Central memory CD4-positive, alpha-beta T cell (primary cell): ENCODE measurements at places on chromosomes 11 and 22.

- DNase-seq = no peak
These were observed 1.4 kb downstream of the TNNI2 start for GRCh38 chr11:1839924-1840779.

- DNase-seq = no peak
These were observed 23.7 kb upstream of the BID start for GRCh38 chr22:17797721-17798559.

GRCh38 chr11:43546561-43547429, 133.7 kb upstream of the HSD17B12 start:
- DNase-seq = no peak

- no peak for DNase-seq
These were observed 62.0 kb upstream of the NECTIN1 start for GRCh38 chr11:119791047-119791446.

DNA sequence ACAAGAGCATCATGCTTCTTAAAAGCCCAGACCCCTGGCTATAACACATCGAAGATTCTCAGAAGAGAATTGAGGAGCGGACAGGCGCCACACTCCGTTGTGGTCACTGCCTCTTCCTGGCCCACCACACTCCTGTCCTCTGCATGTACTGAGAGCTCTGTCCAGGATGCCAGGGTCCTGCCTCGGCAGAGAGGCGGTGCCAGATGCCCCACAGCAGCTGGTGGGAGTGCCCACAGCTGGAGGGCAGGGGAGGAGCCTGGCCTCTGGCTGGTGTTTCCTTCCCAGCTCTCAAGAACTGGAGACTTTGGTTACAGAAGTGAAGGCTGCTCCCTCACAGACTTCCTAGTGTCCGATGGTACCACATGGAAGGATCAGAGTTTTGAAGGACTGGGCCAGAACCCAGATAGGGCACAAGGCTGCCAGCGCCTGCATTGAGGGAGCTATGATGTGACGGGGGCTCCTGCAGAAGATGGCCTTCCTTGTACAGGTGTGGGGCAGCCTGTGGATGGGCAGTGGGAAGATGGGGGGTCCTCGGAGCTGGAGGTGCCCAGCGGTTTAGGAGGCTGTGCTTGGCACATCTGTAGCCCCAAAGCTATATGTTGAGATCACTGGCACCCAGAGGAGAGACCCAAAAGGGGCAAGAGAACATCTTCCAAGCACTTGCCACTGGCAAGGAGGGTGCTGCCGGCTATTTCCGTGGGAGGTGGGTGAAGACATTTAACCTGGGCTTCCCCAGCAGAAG, 19.4 kb downstream of the RSPH14 start:
- no peak for DNase-seq

- no peak for DNase-seq
These were observed 3.5 kb upstream of the ASRGL1 start for GRCh38 chr11:62333768-62334167.

DNA sequence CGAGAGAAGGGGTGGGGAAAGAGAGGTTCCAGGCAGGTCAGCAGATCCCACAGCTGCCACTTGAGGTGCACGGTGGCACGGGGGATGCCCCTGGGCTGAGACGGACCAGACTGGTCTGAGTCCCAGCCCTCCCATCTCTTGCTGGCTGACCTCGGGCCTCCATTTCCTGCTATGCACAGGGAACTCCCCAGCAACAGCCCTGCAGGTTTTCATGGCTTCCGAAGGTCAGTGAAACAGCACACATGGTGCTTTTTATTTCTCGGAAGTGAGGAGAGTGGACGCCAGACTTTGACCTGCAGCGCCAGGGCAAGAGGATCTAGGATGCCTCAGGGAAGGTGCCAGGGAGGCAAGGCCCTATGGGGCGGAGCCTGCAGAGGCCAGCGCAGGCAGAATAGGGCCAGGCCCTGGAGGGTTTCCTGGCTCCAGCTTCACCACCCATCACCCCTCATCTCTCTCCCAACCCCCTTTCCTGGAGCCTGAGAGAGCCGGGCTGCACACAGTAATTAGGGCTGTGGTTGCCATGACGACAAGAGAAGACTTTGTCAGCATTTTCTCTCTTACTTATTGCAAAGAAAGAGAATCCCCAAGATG, 29.5 kb downstream of the SLC22A12 start:
- no peak for DNase-seq

DNA sequence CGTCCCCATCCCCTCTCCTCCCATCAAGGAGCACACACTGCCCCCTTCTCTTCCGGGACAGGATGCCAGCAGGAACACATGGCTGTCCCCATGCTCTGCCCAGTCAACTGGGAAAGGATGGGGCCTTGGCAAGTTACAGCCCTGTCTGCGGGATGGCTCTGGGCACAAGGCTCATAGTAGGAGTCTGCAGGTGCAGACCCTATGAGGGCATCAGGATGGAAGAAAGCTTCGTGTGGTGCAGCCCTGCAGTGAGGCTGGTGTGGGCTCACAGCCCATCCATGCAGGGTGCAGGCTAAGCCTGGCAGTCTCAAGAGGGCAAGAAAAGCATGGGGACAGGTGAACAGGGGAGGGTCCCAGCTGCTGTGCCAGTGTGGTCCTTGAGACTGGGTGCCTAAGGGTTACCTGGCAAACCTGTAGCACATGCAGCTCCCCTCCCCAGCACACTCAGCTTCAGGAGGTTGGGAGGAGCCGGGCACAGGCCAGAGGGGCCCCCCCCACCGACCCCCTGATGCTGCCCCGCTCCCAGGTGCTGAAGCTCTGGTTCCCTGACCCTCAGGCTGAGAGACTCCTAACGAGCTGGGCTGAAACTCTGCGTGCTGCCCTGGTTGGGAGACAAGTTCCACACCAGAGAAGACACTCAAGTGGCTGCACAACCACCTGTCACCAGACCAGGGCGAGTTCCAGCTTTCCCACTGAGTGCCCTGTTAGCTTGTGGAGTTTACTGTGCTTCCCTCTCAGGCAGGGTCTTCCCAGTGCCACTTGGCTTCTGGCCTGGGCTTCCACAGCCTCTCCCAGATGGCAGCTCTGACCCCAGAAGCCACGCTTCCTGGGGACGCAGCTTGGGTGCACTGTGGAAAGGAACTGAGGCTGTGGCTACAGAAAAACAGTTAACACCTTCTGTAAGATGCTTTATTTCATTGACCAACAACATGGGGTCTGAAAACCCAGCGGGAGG, 3.3 kb upstream of the SCARF2 start:
- no peak for DNase-seq

DNA sequence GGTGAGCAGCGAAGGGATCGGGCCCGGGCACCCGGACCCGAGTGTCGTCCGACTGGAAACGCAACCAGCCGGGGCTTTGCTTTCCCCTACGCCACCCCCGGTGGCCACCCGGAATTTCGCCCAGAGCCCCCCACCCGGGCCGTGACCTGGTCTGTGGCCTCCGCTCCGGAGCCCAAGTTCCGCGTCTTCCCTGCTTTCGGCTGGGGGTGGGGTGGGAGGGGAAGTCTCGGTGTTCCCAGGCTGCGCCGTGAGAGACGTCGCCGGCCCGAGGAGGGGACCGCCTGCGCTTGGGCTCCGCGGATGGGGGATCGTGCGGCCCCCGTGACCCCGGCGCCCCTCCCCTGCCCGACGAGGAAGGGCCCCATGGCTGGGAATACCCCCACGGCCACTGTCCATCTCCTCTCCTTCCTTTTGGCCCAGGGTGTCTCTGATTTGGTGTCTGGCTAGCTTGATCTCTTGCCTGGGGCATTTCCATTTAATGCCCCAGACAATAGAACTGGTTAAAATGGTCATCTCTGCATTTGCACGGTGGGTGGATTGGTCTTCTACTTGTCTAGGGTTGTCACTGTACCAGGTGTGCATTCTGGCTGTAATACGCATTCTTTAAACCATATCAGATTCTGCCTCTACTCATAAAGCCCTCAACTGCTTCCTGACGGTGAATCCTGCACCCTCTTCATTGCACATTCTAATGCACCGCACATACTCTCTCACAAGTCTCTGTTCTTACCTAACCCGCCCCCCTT, 789 bp downstream of the SIK2 start:
- peak; percentile 35 for DNase-seq

DNA sequence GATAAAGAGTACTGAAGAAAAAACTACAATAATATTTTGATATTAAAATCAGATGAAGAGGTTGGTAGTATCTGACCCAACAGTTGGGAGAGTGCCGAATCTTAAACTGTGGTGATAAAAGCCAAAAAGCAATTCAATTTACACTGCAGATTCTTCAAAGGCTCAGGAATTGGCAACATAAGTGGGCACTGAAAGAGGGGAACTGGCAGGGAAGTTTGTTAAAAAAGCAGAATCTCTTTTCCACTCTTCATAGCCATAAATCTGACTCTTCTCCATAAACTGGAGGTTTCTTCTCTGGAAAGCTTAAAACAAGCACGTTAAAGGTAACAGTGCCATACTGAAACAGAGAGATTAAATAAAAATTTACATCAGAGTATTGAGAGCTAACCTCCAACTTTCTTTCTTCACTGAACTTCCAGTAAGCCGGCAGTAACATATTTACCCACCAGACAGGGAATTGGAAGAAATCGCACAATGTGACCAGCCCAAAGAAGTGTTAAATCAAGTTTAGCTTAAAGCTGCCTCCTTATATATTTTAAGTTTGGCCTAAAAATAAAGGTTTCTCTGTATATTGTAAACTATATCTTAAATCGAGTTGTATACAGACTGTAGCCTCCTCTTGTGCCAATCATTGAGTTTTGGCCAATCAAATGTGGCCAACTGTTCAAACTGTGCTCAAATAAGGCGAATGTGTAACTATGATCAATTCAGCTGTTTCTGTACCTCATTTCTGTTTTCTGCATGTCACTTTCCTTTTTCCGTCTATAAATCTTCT, 358.3 kb downstream of the NXPE2 start:
- DNase-seq = no peak

DNA sequence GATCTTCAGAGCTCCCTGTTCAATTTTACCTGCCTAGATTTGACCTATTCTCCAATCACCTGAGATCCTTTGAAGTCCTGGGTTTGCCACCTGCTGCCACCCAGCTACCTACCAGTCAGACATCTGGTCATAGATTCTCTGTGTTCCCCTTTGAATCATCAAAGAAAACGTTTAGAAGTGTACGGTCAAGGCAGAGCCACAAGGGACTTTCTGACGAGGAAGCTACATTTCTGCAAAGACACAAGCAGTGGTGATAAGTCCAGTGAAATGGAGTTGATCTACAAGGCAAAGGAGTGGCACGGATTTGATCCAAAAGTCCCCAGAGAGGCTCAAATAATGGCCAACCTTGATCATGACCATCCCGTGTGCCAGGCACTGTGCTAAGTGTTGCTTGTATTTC, 549.9 kb downstream of the MIAT start:
- DNase-seq = no peak

- DNase-seq = no peak
These were observed 8.9 kb downstream of the ALX4 start for GRCh38 chr11:44300844-44301563.

GRCh38 chr11:122210367-122210997, 94.5 kb upstream of the BLID start:
- DNase-seq = no peak

- no peak for DNase-seq
These were observed 571.5 kb downstream of the CNTN5 start for GRCh38 chr11:99592266-99592665.

- DNase-seq = no peak
These were observed 179.2 kb downstream of the DBX1 start for GRCh38 chr11:19980957-19981669.

GRCh38 chr11:65127473-65128181, 5.5 kb downstream of the MRPL49 start:
- no peak for DNase-seq
